ENCODE measurements at places on chromosomes 1 and 21. TPM values are rescaled to one million over a fixed set of nuclear protein-coding genes. Genes with fewer than 3 reads are reported as not detected.

The IGSF21 gene
- total RNA-seq, result 1.0 TPM

The FMO2 gene
- total RNA-seq, result 41.7 TPM

GRCh38 chr21:35996217-35996616 is 64.1 kb downstream of the SETD4 start:
- DNase-seq, result no peak

The HPDL gene
- 0.50 TPM for total RNA-seq

The OR6N1 gene
- total RNA-seq, result not detected

- no peak for DNase-seq
Observed at GRCh38 chr1:214075999-214076707, 88.4 kb downstream of the PROX1 start.

The CAMK1G gene
- total RNA-seq, result not detected

GRCh38 chr1:183783767-183784637 is 20.9 kb upstream of the RGL1 start:
- peak; percentile 63 for DNase-seq

DNA sequence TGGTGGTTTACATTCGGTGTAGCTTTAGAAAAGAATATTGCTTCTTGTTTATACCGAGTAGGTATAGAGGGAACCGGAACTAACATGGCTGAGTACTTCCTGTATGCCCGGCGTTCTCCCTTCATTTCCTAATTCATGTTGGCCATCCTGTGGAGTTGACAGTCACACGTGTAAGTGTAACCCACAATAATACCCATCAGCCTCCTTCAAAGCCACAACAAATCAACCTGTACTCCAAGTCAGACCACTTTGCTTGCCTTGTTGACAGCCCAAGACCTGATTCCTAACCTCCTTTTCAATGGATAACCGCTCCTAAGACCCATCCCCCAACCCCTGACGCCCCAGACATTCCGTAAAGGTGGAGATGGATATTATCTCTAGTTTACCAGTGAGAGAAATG is 42.1 kb downstream of the UBE2U start:
- no peak for DNase-seq

The SYF2 gene
- total RNA-seq, result 31.8 TPM

The ZMYND12 gene
- total RNA-seq, result 0.31 TPM

DNA sequence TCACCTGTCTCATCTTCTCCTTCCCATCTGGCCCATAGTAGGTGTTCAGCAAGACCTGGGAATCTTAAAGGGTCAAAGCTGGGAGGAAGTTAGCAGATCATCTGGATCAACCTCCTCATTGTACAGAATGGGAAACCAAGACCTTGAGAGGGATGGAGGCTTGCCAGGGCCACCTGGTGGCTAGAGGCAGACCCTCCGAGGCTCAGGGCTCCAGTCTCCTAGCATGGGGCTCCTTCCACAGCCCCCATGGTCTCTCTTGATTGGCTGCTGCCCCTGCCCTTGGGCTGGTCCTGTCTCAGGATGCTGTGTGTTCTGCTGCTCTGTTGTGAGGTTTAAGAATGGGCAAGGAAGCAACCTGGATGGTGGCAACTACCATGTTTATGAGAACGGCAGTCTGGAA is 68.7 kb upstream of the CNTN2 start:
- DNase-seq, result no peak

GRCh38 chr21:42003051-42003461 is 7.1 kb downstream of the ZBTB21 start:
- no peak for DNase-seq

The MPZ gene
- total RNA-seq, result 8.6 TPM

The AMY1B gene
- not detected for total RNA-seq

GRCh38 chr1:117375327-117375726 is 8.1 kb downstream of the MAN1A2 start:
- no peak for DNase-seq

DNA sequence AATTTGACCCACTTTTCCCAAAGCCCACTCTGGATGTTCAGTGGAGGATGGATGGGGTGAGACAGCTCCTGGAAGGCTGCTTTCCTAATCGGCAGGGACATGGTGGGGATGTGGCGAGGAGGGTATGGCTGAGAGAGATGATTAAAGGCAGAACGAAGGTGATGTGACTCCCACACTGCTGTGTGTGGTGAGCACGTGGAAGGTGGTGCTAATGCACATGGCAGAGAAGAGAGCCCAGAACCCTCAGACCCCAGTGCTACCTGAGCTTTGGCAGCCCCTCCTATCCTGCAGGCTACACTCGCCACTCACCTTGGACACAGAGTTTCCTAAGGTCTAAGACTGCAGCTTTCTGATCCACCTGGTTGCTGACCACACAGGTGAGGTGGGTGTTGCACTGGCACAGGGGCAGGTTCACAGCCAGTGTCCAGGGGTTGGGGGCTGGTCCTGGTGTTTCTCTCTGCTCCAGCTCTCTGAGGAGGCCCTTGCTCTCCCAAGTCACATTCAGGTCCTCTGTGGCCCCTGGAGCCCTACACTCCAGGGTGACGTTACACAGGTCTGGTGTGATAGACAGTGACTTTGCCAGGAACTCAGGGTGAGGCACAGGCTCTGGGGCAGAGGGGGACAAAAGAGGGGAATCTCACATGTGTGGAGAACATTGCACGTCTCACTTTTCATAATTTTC is 151.4 kb upstream of the ETV3 start:
- no peak for DNase-seq
